Fibroblast of villous mesenchyme (primary cell): ENCODE measurements at places on chromosomes 7 and 10.

- DNase-seq, result no peak
Observed at GRCh38 chr10:116014326-116014725, 258.7 kb downstream of the GFRA1 start.

DNA sequence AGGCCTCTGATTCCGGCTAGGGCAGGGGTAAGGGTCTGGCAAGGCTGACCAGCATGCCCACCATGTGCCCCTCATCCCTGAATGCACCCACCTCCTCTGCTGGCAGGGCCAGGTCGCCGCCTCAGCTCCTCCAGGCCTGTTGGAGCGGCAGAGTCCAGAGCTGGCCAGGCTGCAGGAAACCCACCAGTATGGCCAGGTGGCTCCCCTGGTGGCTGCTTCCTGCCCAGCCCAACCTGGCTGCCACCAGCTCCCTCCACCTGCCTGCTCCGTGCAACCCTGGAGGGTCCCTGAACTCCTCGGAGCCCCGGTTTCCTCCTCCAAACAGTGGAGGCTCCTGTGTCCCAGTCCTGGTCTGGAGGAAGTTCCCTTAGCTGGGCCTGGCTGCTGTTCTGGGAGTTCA lies 39.6 kb downstream of the MICALL2 start:
- DNase-seq, result no peak

DNA sequence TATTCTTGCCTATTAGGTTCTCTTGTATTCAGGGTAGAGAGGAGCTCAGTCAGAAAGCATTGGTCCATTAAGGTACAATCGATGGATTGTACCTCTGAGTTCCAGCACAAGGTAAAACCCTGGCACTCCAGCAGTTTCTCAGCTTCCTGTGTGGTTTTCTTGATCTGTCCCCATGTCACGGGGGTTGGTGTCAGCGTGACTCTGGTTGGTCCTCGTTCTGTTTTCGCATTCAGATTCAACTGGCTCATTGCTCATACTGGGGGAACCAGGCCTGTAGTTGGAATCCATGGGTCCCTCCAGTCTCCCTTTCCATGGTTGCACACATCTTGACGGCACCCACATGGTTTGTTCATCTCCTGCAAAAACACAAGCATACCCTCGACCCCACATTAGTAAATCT lies 32.7 kb upstream of the RASGEF1A start:
- no peak for DNase-seq

DNA sequence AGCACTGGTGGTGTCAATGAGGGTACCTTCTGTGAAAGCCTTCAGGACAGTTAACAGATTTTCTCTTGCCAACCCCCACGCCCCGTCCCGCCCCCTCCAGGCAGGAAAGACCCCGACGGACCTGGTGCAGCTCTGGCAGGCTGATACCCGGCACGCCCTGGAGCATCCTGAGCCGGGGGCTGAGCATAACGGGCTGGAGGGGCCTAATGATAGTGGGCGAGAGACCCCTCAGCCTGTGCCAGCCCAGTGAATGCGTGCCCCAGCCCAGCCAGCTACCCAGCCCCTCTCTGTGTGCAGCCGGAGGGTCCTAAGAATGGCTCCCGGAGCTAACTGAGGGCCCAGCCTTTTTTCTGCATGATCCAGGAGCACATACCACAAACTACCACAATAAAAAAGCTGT lies 713 bp upstream of the HOGA1 start:
- DNase-seq, result no peak

DNA sequence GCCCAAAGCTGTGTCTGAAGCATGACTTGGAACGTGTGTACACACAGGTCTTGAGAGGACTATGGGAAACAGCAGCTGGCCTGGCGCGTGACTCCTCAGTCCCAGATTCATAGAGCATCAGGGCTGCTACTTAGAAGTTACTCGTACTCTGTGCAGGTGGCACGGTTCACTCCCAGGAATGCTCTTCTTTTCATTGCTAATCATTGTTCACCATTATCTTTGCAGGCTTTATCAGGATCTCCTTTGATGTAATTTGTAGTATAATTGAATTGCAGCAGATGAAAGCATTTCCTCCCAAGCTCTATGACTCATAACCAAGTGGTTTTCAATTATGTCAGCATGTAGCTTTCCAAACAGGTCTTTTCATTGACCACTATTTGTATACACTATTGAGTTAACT lies 938.9 kb downstream of the NRG3 start:
- peak; percentile 18 for DNase-seq

GRCh38 chr7:100093054-100093453 lies 4.3 kb downstream of the COPS6 start:
- no peak for DNase-seq

DNA sequence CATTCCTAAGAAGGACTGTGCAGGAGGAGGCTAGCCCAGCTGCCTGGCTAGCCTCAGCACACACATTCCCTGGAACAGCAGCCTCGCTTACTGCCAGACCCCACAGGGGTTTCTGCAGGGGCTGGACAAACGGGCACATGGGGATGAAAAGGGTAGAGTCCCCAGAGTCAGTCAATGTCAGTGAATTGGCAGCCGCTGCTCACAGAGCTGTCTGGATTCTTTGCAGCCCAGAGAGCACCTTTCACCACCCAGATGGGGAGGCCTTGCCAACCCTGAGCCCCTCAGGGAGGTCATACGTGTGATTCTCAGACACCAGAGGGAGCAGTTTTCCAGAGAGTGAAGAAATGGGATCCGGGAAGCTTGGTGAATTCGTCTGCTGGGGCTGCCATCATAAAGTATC lies 143.3 kb downstream of the KCNMA1 start:
- peak; percentile 67 for DNase-seq

- DNase-seq, result peak; percentile 81
Observed at GRCh38 chr7:116929914-116930913, 23.1 kb upstream of the ST7 start.

DNA sequence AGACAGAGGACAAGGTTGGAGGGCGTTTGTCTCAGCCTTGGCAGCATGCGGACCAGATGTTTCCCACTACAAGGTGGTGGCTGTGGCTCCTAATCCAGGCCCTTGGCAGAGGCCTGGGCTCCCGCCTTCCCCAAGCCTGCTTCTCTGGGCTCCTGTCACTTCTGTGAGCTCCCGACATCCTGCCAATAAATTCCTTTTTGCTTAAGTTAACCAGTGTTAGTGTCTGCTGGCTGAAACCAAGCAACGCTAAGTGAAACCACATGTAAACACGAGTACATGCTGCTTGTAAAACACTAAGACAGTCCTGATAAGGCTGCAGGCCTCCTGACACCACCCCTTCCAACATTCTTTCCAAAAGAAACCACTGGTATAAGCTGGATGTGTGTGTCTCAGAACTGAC lies 263.6 kb upstream of the ZMIZ1 start:
- peak; percentile 100 for DNase-seq

GRCh38 chr10:96846926-96847325 lies 14.8 kb downstream of the LCOR start:
- DNase-seq, result no peak

GRCh38 chr7:25659841-25660240 lies 431.6 kb upstream of the NPVF start:
- no peak for DNase-seq

DNA sequence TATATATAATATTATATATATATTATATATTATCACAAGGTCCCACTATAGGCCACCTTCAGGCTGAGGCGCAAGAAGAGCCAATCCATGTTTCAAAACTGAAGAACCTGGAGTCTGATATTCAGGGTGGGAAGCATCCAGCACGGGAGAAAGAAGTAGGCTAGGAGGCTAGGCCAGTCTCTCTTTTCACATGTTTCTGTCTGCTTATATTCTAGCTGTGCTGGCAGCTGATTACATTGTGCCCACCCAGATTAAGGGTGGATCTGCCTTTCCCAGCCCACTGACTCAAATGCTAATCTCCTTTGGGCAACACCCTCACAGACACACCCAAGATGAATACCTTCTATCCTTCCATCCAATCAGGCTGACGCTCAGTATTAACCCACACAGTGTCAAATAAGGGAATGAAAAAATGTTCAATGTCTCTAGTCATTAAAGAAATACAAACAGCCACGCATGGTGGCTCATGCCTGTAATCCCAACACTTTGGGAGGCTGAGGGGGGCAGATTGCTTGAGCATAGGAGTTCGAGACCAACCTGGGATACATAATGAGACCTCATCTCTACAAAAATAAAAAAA lies 135.4 kb upstream of the PCBD1 start:
- no peak for DNase-seq

GRCh38 chr10:103724771-103725170 lies 130.6 kb downstream of the SH3PXD2A start:
- no peak for DNase-seq

DNA sequence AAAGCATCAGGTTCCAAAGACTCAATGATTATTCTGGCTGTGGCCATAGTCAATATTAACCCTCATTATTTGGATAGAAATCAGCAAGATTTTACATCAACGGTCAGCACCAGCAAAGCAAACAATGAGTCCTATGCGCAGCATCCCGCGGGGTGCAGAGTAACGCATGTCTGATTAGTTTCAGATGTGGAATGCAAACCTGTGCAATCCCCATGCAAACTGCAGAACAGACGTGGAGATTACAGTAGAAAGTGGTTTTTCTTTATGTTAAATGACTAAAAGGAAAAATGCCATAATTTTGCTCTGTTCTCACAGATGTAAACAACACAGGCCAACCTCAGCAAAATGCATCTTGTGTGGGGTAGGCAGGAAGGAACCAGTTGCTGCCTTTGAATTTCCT lies 258.1 kb upstream of the GRB10 start:
- no peak for DNase-seq

GRCh38 chr10:124867304-124867703 lies 65.7 kb downstream of the ABRAXAS2 start:
- DNase-seq, result no peak

- no peak for DNase-seq
Observed at GRCh38 chr10:11232222-11232961, 214.7 kb downstream of the CELF2 start.

GRCh38 chr7:69617364-69617763 lies 19.1 kb downstream of the AUTS2 start:
- no peak for DNase-seq

- DNase-seq, result no peak
Observed at GRCh38 chr10:123901621-123902020, 10.0 kb upstream of the CPXM2 start.

DNA sequence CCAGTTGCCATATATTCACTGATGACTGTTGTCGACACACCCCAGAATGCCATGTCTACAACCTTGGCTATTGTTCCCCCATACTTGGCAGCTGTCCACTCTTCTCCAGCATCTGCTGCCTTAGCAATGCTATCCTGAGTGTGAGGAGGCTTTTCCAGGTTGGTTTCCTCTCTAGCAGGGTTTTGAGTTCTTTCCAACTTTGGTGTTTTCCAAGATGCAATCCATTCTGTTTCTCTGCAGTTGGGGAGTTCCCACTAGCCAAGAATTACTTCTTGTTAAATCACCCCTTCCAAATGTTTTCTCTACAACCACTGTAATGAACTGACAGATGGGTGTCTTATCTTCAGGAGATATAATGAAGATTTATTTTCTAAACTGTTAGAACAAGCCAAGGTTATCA lies 617.4 kb downstream of the CCSER2 start:
- no peak for DNase-seq

DNA sequence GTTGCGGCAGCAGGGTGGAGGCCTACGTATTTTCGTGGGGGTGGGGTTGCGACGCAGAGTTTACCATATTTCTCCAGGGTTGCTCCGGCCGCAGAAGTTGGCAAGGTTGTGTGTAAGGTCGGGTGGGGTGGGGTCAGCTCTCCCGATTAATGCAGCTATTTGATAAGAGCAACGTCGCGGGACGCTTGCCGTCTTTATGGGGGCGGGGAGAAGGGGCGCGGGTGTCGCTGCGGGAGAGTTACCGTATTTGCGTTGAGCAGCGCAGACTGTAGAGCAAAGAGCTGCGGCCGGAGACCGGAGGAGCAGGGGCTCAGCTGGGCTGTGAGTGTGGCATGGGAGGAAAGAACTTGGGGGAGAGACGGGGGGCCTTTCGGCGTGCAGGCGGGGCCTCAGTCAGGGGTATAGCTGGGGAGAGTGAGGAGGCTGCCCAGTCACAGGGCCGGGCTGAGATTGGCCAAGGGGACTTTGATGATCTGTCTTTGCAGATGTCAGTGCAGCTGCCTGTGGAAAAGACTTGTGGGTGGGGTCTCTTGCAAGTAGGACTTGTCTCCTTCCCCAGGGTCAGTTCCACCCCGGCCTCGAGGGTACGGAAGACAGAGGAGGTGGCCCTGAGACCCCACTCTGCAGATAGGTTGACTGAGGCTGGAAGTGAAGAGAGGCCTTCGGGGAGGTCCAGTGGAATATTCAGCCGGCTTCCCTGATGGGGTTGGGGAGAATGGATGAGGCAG lies 26.6 kb downstream of the ZNF775 start:
- no peak for DNase-seq

DNA sequence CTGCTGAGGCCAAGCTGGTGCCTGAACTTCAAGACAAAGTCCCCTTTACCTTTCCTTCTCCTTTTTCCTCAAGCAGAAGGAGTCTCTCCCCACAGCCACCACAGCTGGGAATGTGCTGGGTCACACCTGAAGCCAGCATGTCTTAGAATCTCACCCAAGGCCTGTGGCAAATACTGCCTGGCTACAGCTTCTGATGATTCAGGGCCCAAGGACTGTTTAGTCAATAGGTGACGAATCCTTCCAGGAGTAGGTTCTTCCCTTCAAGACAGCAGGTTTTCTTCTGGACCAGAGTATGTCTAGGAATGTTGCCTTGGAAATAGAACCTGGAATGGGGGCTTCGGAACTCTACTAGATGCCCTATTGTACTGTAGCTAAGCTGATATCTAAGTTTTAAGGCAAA lies 374.6 kb downstream of the KIF20B start:
- DNase-seq, result no peak

- DNase-seq, result no peak
Observed at GRCh38 chr7:128801667-128802418, 10.1 kb downstream of the CCDC136 start.

GRCh38 chr7:30466266-30466665 lies 12.3 kb downstream of the NOD1 start:
- DNase-seq, result peak; percentile 41

- DNase-seq, result no peak
Observed at GRCh38 chr7:90187507-90188050, 24.0 kb upstream of the STEAP2 start.

DNA sequence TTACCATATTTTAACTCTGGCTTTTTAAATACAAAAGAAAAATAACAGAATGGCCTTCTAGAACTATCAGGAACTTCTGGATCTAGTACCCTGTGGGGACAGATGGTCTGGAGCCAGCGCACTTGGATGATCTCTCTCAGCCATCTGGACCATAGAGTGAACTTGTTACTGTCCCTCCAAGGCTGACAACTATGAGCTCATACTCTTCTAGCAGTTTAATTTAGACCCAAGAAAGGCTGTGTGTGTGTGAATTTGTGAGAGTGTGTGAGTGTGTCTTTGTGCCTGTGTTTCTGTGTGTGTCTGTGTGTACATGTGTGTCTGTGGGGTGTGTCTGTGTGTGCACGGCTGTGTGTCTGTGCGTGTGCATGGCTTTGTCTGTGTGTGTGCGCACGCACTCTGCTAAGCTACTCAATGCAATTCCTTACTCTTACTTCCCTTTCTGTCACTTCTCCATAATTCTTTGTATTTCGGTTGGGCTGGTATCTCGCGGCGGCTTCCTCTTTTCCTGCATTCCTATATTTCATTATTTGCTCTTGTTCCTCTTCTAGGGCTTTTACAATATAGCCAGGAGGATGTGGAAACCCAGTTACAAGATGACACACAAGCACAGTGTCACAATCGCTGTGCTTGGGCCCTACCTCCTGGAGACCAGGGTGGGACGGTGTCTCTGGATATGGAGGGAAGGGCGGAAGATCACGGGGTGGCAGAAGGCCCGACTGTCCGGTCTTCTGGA lies 51.9 kb downstream of the IKZF1 start:
- DNase-seq, result no peak

GRCh38 chr7:27210441-27211083 lies 10.7 kb upstream of the HOXA13 start:
- peak; percentile 52 for DNase-seq

- no peak for DNase-seq
Observed at GRCh38 chr7:129780257-129780973, 168.9 kb downstream of the NRF1 start.
